ENCODE measurements at places on chromosomes 7 and 10. TPM values are rescaled to one million over a fixed set of nuclear protein-coding genes. Genes with fewer than 3 reads are reported as not detected.

The KIFBP gene
- total RNA-seq: 36.3 TPM

The IDI2 gene
- total RNA-seq: 0.23 TPM

The TRPV5 gene
- total RNA-seq: not detected

DNA sequence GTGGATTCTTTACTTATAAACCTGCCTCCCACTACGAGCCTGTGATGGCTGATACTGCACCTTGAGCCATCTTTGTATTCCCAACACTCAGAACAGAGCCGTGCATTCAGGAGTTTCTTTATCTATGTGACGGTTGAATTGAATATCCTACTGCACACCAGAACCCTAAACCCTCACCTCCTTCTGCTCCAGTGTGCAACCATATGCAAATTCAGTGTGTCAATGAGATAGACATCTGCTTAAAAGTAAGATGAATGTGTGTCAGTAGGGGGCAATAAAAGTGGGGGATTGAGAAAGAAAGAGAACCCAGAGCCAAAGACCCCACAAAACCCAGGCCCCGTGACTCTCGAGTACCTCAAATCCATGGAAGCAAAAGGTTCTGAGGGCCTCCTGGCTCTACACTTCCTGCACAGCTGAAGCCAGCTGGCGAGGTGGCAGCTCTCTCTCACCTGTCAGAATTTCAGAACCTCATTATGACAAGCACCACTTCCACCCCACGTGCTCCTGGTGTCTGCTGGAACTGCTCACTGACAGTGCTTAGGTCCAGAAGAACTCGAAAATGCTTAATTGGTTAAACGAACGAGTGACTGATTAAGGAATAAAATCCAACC lies 143.3 kb upstream of the GPR26 start:
- DNase-seq: no peak

GRCh38 chr10:129844216-129844766 lies 119.8 kb downstream of the EBF3 start:
- no peak for DNase-seq

- DNase-seq: no peak
Observed at GRCh38 chr7:125033506-125033905, 103.9 kb upstream of the POT1 start.

DNA sequence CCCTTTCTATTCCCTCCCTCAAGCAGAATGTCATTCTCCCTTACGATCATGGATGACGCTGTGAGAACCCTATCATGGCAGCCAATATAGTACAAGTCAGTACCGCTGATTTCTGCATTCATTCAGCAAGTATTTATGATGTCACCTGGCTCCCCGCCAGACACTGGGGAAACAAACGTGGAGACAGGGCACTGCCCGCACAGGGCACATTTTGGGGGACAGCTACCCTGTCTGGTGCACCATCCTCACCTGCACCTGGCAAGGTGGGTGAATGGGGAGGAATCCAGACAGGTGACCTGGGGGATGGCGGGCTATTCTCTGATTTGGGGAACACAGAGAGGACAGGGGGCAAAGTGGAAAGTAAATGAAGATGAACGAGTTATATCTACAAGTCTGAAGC lies 28.4 kb downstream of the MKI67 start:
- no peak for DNase-seq

DNA sequence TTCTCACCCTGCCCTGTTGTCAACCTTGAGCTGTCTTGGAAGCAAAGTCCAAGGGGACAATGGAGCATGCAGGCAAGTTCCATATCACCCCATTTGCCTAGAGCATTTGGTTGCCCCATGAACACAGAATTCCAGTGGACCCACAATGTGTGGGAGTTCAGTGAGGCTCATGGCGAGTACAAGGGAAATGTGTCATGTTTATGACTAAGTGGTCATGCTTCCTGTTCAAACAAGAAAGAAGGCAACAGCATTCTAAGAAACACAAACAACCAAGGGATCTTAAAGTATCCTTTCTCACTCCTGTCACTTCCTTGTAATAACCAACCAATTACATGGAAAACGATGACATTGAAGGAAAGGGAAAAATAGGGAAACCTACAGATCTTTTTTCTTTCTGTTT lies 513.0 kb downstream of the INHBA start:
- no peak for DNase-seq

GRCh38 chr7:111755383-111755782 lies 193.1 kb upstream of the IMMP2L start:
- no peak for DNase-seq

DNA sequence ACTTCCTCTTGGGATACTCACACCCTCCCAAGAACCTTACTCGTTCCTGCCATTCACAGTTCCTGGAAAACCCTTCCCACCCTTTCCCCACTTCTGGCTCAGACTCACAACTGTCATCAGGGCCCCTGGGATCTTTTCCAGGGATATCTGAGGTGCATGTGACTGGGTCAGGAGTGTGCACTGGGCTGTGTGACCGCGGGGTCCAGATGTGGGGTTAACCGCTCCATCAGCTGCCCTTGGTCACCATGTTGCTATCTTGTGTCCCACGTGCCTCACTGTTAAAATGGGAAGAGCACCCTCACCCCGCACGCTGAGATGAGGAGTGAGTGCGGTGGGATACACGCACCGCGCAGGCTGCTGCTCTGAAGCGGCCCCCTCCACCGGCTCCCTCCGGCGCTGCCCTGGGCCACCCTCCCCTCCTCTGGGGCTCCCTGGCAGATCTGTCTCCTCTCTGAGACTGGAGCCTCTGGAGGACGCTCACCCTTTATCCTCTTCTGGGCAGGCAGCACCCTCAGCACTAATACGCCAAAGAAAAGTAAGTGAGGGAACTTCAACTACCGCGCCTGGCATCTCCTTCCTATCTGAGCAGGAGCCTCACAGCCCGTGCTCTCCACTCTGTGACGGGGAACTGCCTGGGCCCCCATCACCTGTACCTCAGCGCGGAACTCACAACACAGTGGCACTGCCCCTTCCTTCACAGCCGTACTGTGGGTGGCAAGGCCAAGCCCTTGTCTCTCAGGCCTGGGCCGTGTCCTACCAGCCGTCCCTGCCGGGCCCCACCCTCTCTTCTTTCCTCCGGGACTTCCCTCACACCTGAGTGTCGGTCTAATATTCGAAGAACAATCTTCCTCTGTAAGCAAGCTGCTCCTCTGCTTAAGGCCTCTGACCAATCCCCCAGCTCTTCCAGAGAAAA lies 15.6 kb downstream of the COBL start:
- no peak for DNase-seq

DNA sequence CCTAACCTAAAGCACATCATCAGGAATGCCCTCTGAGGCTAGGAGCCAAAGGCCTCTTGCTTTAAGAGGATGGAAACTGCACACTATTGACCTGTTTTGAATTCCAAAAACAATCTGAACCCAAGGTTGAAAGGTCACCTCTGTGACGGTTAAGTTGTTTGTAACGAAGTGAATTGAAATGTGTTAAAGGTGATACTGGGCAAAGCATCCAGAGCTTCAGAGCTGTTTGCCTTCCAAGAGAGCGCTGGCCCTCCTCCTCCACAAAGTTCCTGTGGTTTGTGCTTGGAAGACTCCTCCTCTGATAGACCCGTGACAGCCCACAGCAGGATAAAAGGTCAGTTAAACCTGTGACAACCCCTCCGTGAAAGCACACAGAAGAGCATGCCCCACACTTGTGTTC lies 133.7 kb upstream of the CTTNBP2 start:
- no peak for DNase-seq

DNA sequence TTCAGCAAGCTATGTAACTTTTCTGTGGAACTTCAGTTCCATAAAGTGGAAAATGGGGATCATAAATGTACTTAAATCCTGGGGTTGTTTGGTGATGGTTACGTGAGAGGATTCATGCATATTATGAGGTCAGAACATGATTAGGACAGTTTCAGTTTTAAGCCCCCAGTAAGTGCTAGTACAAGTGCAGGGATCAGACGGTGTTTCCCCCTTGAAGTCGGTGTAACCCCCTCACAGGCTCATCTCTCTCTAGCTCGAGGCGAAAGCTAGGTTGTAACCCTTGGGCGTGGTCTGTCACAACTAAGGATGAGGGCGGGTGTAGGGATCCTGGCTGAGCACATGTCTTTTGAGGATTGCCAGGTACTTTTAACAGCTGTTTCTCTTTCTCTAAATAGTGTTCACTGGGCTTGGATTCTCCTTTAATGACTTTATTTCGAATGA lies 84.7 kb downstream of the SPAG6 start:
- no peak for DNase-seq

Data from right cardiac atrium (tissue), 5 donors.